SW480 (cell line): ENCODE measurements at places on chromosomes 7 and 10.

GRCh38 chr10:22534849-22535604 is 179.4 kb downstream of the PIP4K2A start:
- DNase-seq: no peak

DNA sequence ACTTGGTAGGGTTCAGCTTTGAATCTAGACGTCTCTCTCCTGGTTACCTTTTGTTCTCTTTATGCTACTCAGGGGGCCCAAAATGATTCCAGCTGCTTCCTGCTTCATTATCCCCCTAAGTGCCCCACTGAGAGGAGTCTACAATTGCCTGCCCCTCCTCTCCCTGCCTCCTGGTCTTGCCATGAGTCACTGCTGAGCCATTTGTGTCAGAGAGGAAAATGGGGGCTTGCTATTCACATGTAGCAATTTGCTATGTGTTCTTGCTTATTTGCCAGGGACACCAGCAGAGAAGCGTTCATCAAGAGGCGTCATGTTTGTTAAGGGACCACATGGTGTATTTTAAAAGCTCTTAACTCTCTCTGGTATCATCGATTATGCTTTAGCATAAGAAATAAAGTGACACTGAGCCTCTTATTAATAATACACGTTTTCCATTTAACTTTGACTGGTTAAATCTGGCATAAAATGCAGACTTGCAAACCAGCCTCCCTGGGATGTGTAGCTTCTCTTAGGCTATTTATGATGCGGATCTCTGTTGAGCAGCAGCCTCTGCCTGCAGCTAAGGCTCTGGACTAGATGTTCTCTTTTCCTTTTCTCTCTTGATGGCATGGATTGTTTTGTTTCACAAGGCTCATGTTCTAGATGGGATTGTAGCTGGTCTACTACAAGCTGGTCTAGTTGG is 239.3 kb downstream of the AUTS2 start:
- DNase-seq: no peak

- DNase-seq: no peak
Observed at GRCh38 chr10:72275351-72276012, 1.8 kb downstream of the DDIT4 start.

DNA sequence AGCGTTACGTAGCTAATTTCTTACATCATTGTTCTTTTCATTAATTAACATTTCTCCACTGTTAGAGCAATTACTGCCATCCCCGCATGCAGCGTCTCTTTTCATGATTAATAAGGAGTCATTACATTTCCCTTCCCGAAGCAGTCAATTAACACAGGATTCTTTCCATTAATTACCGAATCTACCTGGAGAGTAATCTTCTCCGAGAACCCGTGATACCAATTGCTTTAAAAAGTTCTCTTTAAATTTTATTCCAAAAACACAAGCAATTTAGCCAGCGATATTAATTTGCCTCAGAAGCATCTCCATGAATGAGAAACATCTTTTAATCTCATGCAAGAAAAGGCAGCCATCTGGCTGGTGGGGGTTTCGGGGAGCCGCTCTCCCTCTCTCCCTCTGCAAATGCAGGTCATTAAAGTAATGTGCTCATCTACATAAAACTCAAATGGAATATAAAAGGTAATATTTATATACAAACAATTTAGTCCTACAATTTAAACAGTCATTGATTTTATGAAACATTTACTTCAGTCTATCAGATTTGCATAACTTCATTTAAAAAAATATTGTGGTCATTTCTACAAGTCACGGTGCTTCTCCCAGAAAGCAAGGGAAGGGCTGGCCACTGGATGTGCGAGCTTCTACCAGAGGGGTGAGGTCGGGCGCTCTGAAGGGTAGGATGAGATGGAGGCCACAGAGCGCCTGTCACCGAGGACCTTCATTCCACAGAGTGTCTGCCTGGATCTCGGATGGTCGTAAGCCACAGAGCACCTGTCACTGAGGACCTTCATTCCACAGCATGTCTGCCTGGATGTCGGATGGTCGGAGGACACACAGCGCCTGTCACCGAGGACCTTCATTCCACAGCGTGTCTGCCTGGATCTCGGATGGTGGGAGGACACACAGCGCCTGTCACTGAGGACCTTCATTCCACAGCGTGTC is 145.0 kb downstream of the WDR37 start:
- DNase-seq: no peak

DNA sequence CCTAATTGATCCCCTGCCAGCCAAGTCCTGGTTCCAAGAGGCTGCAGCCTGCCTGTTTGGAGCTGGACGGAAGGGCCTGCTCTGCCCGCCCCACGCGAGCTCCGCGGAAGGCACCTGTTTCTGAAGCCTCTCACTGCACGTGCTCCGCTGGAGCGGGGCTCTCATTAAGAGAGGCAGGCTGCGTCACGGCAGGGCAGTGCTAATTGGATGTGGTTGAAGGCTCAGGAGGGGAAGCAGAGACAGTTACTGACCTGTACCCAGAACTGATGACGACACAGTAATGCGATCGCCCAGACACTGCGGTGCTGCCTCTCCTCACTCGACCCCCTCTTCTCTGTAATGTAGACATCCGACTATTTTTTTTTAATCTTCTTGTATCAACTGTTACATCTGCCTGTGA is 411.1 kb upstream of the MGMT start:
- no peak for DNase-seq

DNA sequence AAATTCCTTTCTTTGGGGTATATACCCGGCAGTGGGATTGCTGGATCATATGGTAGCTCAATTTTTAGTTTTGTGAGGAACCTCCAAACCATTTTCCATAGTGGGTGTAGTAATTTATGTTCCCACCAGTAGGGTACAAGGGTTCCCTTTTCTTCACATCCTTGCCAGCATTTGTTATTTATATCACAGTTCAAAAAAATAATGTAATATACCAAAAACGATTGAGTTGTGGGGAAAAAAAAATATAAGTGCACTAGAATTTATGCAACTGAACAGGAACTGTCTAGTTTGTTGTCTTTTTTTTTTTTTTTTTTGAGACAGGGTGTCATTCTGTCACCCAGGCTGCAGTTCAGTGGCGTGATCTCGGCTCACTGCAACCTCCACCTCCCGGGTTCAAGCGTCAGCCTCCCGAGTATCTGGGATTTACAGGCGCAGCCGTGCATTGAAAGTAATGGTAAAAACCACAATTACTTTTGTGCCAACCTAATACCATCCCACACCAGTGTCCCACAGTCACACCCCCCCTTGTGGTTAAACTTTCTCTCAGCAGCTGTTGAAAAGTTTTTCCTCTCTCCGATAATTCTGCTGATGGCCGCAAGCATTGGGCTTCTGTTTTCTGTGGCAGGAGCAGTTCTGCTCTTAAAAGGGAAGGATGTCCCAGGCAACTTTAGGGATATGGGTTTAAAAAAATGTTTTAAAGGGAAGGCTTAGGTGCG is 6.8 kb upstream of the LAT2 start:
- peak; percentile 83 for DNase-seq

DNA sequence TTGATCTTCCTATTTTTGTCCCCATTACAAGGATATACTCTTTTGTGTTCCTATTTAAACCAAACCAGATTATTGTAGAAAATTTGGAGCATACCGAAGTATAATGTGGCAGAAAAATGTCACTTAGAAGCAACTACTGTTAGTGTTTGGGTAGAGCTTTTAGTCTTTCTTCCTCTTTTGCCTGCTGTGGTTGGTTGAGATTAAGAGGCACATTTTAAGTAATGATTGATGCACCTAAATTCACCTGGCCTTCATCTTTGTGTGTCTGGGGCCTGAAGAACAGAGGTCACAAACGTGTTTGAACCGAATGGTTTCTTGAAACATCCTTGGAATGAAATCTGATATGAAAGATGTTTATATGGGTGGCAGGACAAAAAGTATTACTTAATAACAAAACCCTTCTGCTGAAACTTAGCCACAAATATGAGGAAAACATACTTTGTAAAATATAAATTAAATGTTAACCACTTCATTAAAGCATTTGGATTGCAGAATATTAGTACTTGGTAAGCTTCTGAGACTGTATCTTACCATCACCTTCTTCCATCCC is 2.6 kb downstream of the BPGM start:
- DNase-seq: no peak

GRCh38 chr7:151762583-151763245 is 114.2 kb downstream of the PRKAG2 start:
- no peak for DNase-seq

DNA sequence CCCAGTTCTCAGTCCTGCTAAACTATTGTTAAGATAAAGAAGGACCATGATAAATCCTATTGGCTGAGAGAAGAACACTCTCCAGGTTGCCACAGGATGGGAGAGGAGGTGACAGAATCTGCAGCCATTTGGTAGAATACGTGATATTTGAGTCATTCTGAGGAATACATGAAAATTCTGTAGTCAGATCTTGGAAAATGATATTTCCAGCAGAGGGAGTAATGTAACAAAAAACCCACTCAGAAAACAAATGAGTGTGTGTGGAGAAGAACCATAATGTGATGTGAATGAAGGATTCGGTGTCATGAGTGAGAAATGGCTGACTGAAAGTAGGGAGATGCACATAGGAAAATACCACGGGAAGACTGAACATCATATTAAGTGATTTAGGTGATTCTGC is 128.5 kb upstream of the PFKP start:
- DNase-seq: no peak

- DNase-seq: no peak
Observed at GRCh38 chr10:26555719-26556368, 117.7 kb downstream of the APBB1IP start.

DNA sequence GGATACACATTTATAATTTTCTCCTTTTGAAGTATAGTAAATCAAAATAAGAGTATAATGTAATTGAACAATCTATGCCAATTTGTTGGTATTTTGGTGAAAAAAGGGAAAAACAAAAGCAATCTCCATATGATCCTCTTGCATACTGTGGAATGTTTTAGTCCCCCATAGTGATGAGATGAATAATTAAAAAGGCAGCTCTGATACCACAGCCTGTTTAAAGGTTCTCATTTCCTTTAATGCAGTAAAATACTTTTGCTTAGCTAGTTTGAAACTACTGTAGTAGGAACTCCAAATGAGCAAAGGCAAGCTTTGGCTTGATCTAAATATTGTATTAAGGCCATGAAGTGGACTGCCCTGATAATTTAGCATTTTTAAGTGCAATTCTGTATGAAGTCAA is 77.6 kb downstream of the VTI1A start:
- no peak for DNase-seq
